ENCODE measurements at places on chromosomes 6 and 20.

DNA sequence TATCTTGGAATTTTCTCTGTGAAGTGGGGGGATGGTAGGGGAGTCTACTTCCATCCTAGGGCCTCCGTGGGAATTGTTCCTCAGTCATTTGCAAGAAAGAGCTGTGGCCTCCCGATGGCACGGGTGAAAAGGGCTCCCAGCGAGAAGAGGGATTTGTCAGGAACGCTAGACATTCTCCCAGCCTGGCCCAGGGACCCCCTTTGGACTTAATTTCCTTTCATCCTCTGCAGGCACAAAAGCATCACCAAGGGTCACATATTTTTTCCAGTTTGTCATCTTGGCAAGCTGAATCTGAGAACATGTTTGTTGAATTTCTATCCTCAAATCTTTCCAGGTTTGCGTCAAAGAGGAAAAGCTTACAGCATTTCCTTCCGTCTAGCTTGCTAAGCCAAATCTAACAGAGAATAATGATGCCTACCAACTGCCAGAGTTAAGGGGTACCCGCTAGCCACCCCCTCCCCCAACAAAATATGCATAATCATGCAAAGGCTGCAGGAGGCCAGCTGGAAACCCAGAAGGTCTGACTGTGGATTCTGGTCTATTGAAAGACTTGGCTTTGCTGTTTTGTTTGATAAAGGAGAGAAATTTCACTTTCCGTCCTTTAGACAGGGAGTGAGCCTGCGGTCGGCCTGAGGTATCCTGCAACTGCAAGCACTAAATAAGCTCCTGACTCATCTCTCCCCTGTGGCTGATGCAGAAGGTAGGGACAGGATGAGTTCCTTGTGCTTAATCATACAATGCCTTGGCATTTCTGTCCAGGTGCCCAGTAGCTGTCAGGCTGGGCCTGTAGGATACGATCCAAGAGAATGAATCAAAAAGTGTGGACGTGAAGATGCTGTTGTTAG is 23.1 kb downstream of the PSMG4 start:
- no peaks in the 10 kb centered on the region for H3K27me3 ChIP-seq
- DNase-seq: no peak
- no peak overlapping the region for H3K27ac ChIP-seq
- H3K4me3 ChIP-seq: no peak overlapping the region
- no peaks in the 10 kb centered on the region for H3K4me1 ChIP-seq

GRCh38 chr6:150549674-150550101 is 50.0 kb upstream of the PLEKHG1 start:
- DNase-seq: no peak
- H3K36me3 ChIP-seq: no peaks in the 10 kb centered on the region
- H3K27me3 ChIP-seq: peaks cover 6% of the 10 kb centered on the region
- no peaks in the 10 kb centered on the region for H3K4me1 ChIP-seq
- no peak overlapping the region for H3K27ac ChIP-seq

DNA sequence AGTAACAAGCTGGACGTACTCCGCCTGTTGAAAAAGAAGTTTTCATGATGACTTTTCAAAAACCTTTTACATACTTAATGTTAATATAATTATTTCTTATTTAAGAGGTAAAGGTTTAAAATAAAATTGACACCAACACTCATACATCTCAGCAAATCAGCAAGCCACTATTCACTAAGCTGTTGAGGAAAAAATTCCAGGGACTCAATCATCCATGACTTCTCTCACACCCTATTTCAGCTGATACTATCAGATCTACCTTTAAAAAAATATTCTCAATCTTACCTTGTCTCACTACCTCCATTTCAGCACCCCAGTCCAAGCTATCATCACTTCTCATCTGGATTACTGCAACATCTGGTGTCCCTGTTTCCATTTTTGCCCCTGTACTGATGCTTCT is 109.3 kb downstream of the HACE1 start:
- no peaks in the 10 kb centered on the region for H3K27me3 ChIP-seq
- no peak overlapping the region for H3K4me3 ChIP-seq
- no peaks in the 10 kb centered on the region for H3K36me3 ChIP-seq
- no peak overlapping the region for H3K27ac ChIP-seq

- H3K4me3 ChIP-seq: no peak overlapping the region
- H3K4me1 ChIP-seq: no peaks in the 10 kb centered on the region
- H3K27ac ChIP-seq: no peak overlapping the region
- no peaks in the 10 kb centered on the region for H3K27me3 ChIP-seq
- no peak for DNase-seq
Observed at GRCh38 chr20:40173872-40174271, 515.2 kb downstream of the MAFB start.

DNA sequence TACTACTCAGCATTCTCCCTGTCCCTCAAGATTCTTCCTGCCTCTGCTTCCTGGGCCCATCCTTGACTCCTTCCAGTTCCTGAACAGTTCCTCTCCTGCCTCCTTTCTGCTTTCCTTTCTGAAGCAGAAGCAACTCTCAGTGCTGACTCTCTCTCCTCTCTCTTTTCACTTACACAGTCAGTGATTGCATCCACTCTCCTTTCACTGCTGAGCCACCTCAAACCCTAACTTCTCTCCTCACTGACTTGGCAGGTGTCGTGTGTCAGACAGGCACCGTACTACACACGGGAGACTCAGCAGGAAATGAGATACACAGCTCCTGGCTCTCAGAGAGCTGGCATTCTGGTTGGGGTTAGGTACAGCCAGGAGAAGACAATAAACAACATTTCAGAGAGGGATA is 5.6 kb downstream of the ABHD16A start:
- H3K4me3 ChIP-seq: no peak overlapping the region
- H3K36me3 ChIP-seq: peaks cover 66% of the 10 kb centered on the region
- H3K27ac ChIP-seq: no peak overlapping the region
- H3K27me3 ChIP-seq: no peaks in the 10 kb centered on the region
- peaks cover 14% of the 10 kb centered on the region for H3K4me1 ChIP-seq

GRCh38 chr6:72422171-72422570 is 199.7 kb upstream of the KCNQ5 start:
- no peaks in the 10 kb centered on the region for H3K36me3 ChIP-seq
- no peak for DNase-seq
- no peaks in the 10 kb centered on the region for H3K27me3 ChIP-seq

GRCh38 chr6:130293800-130294199 is 71.0 kb upstream of the SAMD3 start:
- H3K4me1 ChIP-seq: no peaks in the 10 kb centered on the region
- no peaks in the 10 kb centered on the region for H3K27me3 ChIP-seq
- H3K36me3 ChIP-seq: no peaks in the 10 kb centered on the region
- no peak overlapping the region for H3K27ac ChIP-seq
- H3K4me3 ChIP-seq: no peak overlapping the region

DNA sequence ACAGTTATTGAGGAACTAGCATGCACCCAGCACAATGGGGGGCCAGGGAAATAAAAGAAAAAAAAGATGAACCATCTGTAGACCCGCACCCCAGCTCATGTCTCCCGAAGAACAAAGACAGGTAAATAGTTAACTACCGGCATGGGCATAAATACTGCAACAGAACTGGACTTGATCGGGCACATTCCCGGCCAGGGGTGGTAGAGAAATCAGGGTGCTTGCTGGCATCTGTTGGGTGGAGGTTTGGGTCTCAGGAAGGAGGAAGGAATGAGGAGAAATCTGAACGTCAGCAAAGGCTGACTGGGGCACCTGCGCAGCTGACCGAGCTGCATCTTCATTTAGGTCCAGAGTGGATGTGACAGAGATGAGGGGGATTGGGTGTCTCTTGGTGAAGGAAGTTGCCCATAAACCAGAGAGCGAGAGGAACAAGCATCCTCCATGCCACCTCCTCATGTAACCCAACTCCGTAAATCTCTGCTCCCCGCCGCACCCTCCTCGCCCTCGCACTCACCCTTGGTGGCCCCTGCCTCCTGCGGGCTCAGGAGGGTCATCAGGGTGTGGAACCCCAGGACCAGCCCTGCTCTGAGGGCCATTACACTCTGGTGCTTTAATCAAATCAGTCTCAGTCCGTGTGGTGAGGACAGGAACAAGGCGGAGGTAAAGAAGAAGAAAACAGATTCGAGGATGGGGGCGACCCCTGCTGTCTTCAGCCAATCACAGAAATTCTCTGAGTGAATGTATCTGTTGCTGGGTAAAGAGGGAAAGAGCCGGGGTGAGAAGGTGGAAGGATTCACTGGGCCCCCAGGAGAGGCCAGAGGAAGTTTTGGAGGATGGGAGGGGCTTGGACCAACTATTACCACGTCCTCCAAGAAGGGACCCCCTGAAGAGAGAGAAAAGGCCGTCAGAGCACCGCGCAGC is at the start of gene HLA-DOA:
Gene HLA-DOA (minus strand): TSS at position 648 of the 918 bp plus-strand sequence.
- H3K4me1 ChIP-seq: peaks cover 33% of the 10 kb centered on the region
- H3K36me3 ChIP-seq: peaks cover 39% of the 10 kb centered on the region
- H3K27ac ChIP-seq: peak within 1 kb of the TSS; percentile 90

- no peak for DNase-seq
- no peaks in the 10 kb centered on the region for H3K4me1 ChIP-seq
- no peak overlapping the region for H3K4me3 ChIP-seq
- no peaks in the 10 kb centered on the region for H3K36me3 ChIP-seq
Observed at GRCh38 chr6:143333749-143334520, 116.6 kb downstream of the ADAT2 start.

- H3K27ac ChIP-seq: no peak overlapping the region
- DNase-seq: no peak
- H3K4me3 ChIP-seq: no peak overlapping the region
- H3K4me1 ChIP-seq: no peaks in the 10 kb centered on the region
Observed at GRCh38 chr6:55447891-55448290, 120.6 kb downstream of the GFRAL start.

DNA sequence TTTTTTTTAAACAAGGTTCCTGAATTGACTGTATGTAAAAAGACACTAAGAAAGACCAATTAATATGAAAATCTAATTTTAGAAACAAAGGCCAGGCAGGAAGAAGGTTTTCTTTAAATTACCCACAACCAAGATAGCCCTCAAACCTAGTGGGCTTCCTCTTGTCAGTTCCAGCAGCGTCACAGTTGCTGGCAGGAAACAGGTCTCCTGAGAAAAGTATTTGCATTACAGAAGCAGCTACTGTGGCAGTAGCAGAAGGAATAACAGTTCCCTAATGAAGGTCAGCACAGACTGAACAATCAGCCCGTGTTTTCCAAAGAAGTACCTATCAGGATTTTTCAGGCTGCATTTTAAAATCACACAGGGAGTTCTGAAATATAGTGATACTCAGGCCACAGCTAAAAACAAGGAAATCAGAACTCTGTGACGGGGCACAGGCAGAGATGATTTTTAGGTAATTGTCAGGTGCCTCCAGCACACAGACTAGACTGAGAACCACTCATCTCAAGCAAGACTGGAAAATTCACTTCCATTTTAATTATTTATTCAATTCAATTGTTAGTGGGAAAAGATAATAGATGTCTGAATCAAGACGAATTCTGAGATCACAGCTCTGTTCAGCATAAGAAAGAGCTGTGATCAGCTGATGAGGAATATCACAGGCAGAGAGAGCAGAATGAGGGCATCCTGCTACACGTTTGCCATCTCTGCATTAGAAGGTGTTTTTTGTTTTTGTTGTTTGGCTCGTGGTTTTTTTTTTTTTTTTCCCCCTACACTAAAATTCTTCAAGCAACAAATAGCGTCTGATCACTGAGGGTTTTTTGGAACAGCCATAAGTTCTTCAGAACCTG is 230.5 kb upstream of the KHDRBS2 start:
- H3K36me3 ChIP-seq: no peaks in the 10 kb centered on the region
- H3K27me3 ChIP-seq: no peaks in the 10 kb centered on the region
- peak; percentile 30 for DNase-seq
- H3K4me1 ChIP-seq: peaks cover 10% of the 10 kb centered on the region
- no peak overlapping the region for H3K4me3 ChIP-seq

DNA sequence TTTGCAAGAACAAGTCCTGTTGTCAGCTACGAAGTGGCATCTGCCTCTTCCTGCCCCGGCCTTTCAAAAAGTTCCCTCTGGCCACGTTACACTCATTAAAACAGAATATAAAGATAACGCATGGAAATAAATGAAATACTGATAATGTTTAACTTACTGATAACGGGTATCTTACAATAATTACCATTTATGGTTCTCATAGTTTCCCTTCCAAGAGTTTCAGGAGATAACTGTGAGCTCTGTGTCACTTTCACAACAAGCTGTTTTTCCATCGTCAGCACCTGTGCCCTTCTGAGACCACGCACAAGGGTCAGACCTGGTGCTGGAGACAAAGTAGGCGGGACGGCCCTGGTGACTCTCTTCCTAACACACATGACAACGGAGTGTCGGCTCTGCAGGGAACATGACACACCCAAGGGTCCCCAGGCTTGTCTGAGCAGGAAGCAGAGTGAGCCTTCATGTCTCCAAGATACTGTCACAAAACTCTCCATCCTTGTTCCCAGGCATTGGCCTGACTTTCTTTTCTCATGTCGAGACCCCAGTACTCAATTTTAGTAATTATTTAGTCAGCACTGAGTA is 86.2 kb upstream of the THBS2 start:
- no peak overlapping the region for H3K4me3 ChIP-seq
- no peaks in the 10 kb centered on the region for H3K36me3 ChIP-seq
- no peaks in the 10 kb centered on the region for H3K4me1 ChIP-seq
- no peak overlapping the region for H3K27ac ChIP-seq
- no peak for DNase-seq
- H3K27me3 ChIP-seq: no peaks in the 10 kb centered on the region

- peak; percentile 22 for DNase-seq
- no peak overlapping the region for H3K4me3 ChIP-seq
- no peaks in the 10 kb centered on the region for H3K36me3 ChIP-seq
- H3K27ac ChIP-seq: no peak overlapping the region
Observed at GRCh38 chr6:28807682-28808280, 116.0 kb downstream of the TRIM27 start.

- H3K27ac ChIP-seq: no peak overlapping the region
- H3K36me3 ChIP-seq: no peaks in the 10 kb centered on the region
- H3K4me3 ChIP-seq: no peak overlapping the region
Observed at GRCh38 chr20:53030061-53030460, 57.9 kb downstream of the TSHZ2 start.

- H3K4me1 ChIP-seq: no peaks in the 10 kb centered on the region
- H3K36me3 ChIP-seq: no peaks in the 10 kb centered on the region
- H3K27ac ChIP-seq: no peak overlapping the region
- no peak for DNase-seq
Observed at GRCh38 chr20:20251836-20252235, 116.1 kb upstream of the INSM1 start.

GRCh38 chr6:795046-795685 is 102.2 kb upstream of the EXOC2 start:
- no peaks in the 10 kb centered on the region for H3K36me3 ChIP-seq
- no peaks in the 10 kb centered on the region for H3K4me1 ChIP-seq
- H3K27ac ChIP-seq: no peak overlapping the region
- H3K4me3 ChIP-seq: no peak overlapping the region
- DNase-seq: no peak

DNA sequence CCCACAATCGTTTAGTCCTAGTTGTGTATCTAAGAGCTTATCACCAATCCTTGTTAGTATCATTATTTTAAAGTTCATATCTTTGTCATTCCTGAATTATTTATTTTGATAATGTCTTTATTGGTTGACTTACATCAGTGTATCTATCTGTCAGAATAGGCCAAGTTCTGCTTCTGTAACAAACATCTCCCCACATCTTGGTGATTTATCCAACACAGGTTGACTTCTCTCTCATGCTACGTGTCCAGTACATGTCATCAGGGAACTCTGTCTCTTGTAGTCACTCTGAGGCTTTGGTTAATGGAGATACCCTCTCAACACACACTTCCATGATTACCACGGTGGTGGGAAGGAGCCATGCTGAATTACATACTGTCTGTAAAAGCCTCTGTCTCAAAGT is 38.4 kb downstream of the BANF2 start:
- no peaks in the 10 kb centered on the region for H3K4me1 ChIP-seq
- no peak overlapping the region for H3K4me3 ChIP-seq
- DNase-seq: no peak
- no peaks in the 10 kb centered on the region for H3K27me3 ChIP-seq
- H3K36me3 ChIP-seq: no peaks in the 10 kb centered on the region
